ENCODE measurements at places on chromosomes 6 and 20.

GRCh38 chr6:161439093-161439492 is 165.2 kb upstream of the AGPAT4 start:
- peak; percentile 97 for DNase-seq

- peak; percentile 57 for DNase-seq
Observed at GRCh38 chr6:149334201-149334600, 16.7 kb downstream of the TAB2 start.

- DNase-seq = peak; percentile 100
Observed at GRCh38 chr6:22113026-22113766, 183.6 kb downstream of the PRL start.

- no peak for DNase-seq
Observed at GRCh38 chr6:159104931-159105330, 60.1 kb upstream of the TAGAP start.

- no peak for DNase-seq
Observed at GRCh38 chr20:11718474-11719094, 199.1 kb upstream of the BTBD3 start.

Measured in fibroblast of lung (primary cell).